Cortex of kidney (tissue), 1 donor: ENCODE measurements at places on chromosomes 1 and 21.

DNA sequence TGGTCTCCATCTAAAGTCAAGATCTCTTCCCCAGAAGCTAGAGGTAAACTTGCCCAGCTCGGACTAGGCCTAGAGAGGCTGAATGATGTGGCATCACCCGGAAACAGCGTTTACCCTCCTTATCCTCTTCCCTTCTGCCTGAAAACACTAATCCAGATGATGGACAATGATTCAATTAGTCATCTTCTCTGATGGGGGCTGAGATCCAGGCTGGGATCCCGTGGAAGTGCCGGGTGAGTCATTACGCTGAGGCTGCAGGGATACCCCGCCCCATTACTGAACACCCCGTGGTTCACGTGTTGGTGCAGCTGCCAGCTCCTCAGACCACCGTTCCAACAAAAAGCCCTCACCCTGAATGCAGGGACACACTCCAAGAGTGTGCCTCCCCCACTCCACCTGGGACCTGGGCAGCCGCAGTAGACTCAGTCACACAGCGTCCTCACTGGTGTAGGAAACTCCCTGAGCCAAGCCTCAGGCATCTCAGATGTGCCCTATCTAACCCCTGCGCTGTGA, 2.0 kb downstream of the S100A6 start:
- DNase-seq, result no peak

GRCh38 chr1:35886577-35887431, 3.8 kb downstream of the AGO1 start:
- DNase-seq, result no peak

DNA sequence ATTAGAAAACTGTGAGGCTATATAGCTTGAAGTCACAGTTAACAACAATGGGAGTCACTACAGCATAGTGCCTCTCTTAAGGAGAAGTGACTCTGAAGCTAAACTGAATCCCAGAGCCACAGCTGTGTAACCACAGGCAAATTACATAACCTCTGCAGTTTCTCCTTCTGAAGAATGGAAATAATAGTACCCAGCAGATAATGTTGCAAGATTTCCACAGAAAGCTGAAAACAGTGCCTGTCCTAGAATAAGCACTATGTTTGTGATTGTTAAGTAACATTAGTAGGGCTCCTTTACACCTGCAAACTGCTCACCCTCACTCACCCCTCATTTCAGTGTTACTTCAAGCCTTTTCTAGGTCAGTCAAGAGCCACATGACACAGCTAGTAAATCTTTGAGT, 886.7 kb downstream of the PLA2G4A start:
- DNase-seq, result no peak

GRCh38 chr1:194026422-194026821, 840.0 kb upstream of the B3GALT2 start:
- no peak for DNase-seq

DNA sequence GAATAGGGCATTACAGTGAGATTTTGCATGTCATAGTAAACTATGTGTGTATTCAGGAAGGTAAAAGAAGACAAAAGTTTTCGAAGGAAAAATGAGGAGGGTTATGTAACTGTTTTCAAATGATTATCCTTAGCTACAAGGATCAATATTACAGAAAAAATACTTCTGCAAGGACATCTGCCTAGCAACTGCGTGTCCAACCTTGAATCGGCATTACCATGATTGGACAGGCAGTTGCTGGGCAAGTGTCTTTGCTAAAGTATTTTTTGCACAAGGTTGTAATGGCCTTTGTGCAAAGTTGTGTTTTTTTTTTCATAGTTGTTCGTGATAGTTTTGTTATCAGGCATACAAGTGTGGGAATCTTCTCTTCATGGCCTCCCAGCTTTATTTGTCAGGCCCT, 136.8 kb downstream of the FASLG start:
- no peak for DNase-seq

GRCh38 chr21:38492007-38492406, 6.3 kb downstream of the ERG start:
- DNase-seq, result no peak

GRCh38 chr1:161905269-161905884, 118.3 kb downstream of the OLFML2B start:
- no peak for DNase-seq

- DNase-seq, result no peak
Observed at GRCh38 chr21:26041431-26042180, 129.0 kb downstream of the APP start.

GRCh38 chr1:15187175-15188129, 33.9 kb downstream of the TMEM51 start:
- no peak for DNase-seq

GRCh38 chr21:38188037-38188436, 68.8 kb upstream of the KCNJ15 start:
- DNase-seq, result no peak

GRCh38 chr1:24694380-24694843, 50.8 kb upstream of the CLIC4 start:
- DNase-seq, result no peak

DNA sequence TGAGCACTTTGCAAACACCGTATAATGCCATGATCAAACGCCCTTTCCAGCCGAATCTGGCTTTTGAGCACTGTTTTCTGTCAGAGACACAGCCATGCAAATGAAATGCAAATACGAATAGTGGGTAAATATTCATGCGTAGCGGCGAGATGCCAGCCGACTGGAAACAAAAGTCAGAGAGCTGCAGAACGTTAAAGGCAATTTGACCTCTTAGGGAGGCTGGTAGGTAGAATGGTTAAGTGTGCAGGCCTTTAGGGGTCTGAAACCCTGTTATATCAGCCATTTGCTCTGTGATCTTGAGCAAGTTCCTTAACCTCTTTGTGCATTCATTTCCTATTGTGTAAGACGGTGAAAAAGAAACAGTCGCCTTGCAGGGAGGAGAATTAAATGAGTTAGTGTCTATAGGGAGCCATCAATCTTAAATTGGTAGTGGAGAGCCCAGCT, 6.5 kb upstream of the SDHB start:
- no peak for DNase-seq

DNA sequence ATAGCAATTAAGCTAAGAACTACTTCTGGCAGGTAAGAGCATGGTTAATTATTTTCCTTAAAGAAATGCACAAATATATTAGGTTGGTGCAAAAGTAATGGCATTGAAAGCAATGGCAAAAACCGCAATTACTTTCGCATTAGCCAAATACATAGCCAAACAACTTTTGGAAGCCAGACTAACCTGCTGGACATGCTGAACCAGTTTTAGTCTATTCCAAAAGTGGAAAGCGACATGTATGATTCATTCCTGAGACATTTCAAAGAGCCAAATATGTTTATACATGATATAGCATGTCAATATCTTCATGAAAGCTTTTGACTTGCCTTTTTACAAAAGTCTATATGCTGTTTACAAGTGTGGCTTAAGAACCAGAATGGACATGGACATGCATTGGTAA, 23.4 kb upstream of the DR1 start:
- no peak for DNase-seq

DNA sequence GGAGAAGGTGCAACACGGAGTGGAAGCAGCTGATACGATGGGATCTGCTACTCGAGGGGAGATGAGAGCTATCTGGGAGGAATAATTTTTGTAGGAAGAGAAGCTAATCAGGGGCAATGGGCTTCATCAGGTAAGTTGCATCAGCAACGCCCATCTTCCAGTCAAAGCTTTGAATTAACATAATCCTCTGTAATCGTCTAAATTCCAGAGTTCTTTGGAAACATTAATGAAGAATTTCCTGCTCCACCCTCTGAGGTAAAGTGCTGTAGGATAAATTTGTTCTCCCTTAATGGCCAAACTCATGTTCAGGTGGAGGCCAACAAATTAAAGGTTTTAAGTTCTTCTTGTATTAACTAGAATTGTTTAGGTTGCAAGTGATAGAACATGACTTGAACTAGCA, 94.0 kb upstream of the KAZN start:
- DNase-seq, result no peak

DNA sequence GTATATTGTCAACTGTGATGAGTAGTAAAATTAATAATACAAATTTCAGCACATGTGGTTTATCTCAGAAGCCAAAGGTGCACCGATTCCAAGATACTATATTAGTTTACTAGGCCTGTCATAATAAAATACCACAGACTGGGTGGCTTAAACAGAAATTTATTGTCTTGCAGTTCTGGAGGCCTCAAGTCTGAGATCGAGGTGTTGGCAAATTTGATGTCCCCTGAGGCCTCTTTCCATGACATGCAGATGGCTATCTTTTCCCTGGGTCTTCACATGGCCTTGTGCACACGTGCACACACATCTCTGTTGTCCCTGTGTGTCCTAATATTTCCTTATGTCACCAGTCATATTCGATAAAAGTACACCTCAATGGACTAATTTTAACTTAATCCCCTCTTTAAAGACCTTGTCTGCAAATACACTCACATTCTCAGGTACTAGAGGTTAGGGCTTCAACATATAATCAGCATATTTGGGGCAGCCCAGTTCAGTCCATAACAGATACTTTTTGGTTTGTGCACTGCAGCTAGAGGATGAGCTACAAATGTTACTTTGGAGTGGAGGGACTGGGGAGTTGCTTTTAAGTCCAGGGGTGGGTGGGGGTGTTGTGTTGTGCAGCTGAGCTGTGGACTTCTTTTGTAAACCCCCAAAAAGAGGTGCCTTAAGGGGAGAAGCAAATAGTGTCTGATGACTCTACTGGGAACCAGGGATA, 21.4 kb downstream of the TSNAX start:
- no peak for DNase-seq

DNA sequence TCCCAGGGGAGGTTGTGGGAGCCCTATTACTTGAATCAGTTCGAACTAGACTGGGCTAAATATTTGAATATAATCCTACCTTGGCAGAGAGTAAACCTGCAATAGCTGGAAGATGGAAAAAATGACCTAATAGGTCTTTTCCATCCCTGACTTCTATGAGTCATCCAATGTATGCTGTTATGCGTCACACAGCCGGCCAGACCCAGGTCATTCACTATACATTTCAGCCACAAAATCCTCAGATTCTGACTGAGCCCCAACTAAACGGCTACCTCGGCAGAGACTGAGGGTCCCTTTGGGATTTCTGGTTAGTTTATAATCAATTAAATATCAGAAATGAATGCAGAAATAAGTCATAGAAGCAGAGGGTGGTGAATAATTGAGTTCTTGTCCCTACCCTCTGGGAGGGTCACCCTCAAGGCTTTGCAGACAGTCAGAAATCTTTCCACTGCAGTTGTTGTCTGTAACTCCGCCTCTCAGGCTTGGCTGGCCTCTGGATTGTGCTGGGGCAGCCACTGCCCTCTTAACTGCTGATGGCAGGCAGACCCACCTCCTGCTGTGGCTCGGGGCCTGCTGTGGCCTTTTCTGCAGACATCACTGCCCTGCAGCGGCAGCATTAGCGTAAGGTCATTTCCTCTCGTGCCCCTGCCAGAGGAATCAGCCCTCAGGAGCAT, 240.5 kb downstream of the TGFB2 start:
- no peak for DNase-seq

DNA sequence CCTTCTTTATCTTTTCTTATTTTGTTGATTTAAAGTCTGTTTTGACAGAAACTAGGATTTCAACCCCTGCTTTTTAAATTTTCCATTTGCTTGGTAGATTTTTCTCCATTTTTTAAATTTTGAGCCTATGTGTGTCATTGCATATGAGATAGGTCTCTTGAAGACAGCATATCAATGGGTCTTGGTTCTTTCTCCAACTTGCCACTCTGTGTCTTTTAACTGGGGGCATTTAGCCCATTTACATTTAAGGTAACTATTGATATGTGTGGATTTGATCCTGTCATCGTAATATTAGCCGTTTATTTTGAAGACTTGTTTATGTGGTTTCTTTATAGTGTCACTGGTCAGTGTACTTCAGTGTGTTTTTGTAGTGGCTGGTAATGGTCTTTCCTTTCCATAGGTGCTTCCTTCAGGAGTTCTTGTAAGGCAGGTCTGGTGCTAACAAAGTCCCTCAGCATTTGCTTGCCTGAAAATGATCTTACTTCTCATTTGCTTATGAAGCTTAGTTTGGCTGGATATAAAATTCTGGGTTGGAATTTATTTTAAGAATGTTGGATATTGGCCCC, 223.9 kb downstream of the USP25 start:
- no peak for DNase-seq

- DNase-seq, result no peak
Observed at GRCh38 chr1:160768295-160768657, 27.7 kb upstream of the LY9 start.

- no peak for DNase-seq
Observed at GRCh38 chr1:2925918-2926317, 95.3 kb upstream of the ACTRT2 start.

- DNase-seq, result no peak
Observed at GRCh38 chr1:184823080-184823479, 68.4 kb upstream of the EDEM3 start.

GRCh38 chr1:116573431-116574095, 2.7 kb upstream of the CD58 start:
- no peak for DNase-seq

GRCh38 chr21:44394733-44395132, 41.3 kb downstream of the TRPM2 start:
- no peak for DNase-seq

GRCh38 chr21:23955135-23955843, 1652.0 kb downstream of the MRPL39 start:
- DNase-seq, result no peak

DNA sequence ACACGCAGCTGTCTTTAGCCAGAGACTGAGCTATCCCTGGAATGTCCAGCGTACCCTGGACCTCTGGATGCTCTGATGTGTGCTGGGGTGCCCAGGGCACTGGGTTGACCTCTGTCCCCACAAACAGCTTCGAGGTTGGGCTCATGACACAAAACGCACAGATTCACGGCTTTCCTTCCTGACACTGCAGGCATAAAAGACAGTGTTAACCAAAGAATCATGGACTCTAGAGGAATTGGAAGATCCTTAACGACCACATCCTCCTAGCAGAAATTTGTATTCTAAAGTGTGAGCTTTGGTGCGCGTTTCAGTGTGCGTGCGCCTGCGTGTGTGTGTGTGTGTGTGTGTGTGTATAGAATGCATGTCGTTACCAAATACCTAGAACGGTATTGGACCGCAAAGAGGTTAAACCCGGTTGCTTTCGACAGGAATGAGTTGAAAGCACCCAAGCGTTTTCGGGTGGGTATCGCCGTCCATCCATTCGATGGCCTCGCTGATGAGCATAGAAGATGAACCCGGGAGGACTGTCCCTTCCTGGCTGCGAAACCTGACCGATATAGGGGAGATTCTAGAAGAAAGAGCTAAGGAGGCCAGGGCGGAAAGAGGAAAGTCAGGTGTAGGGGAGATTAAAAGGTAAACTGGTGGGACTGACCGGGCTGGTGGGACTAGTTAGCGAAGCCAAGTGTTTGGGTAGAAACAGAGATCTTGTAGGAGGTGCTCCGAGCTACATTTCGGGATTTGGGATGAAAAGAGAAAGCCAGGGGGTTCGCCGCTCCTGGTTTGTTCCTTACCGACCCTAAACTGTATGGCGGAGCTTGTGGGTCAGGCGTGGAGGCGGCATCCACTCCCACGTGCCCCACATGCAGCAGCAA, 6.8 kb upstream of the LHX9 start:
- DNase-seq, result no peak

GRCh38 chr21:39097981-39098380, 85.3 kb downstream of the PSMG1 start:
- no peak for DNase-seq

- no peak for DNase-seq
Observed at GRCh38 chr1:19605967-19606366, 38.1 kb upstream of the NBL1 start.
